Activated CD8-positive, alpha-beta memory T cell treated with anti-CD3 and anti-CD28 coated beads, Interleukin-2, amount 10 ng/mL, durations not matched to agents 7 days and 5 days (primary cell): ENCODE measurements at places on chromosomes 2 and 18.

DNA sequence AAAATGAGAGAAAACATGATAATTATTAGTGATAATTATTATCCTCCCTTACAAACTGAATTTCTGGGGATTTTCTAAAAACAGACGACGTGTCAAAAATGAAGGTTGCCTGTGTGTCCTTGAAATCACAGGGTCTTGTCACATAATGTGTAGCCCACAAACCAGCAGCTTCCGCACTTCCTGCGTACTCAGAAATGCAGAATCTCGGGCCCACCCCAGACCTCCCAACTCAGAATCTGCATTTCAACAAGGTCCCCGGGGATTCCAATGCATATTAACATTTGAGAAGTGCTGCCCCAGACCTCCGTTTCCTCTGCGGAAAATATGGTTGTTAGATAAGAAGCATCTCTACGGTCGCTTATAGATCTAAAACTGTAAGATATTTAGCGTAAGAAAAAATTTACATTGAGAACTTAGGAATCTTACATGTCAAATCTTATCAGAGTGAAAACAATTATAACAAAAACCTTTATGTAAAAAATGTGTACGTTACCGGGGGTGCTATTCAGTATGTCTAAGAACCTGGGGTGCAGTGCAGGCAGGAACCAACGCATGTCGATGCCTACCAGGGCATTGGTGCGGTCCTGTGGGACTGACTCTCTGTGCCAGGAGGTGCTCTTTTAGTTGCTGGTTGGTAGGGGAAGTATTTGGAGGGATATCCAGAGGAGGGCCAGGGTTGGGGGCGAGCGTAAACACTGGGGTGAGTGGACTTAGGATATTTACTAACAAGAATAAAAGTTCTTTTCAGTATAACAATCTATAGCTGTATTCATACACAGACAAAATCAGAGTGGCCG lies 15.2 kb downstream of the CDKL4 start:
- peak overlapping the region; percentile 74 for H3K4me3 ChIP-seq
- peaks cover 52% of the 10 kb centered on the region for H3K4me1 ChIP-seq
- H3K27ac ChIP-seq: peak overlapping the region; percentile 98
- H3K27me3 ChIP-seq: no peaks in the 10 kb centered on the region
- peak; percentile 77 for DNase-seq
- peaks cover 9% of the 10 kb centered on the region for H3K36me3 ChIP-seq

DNA sequence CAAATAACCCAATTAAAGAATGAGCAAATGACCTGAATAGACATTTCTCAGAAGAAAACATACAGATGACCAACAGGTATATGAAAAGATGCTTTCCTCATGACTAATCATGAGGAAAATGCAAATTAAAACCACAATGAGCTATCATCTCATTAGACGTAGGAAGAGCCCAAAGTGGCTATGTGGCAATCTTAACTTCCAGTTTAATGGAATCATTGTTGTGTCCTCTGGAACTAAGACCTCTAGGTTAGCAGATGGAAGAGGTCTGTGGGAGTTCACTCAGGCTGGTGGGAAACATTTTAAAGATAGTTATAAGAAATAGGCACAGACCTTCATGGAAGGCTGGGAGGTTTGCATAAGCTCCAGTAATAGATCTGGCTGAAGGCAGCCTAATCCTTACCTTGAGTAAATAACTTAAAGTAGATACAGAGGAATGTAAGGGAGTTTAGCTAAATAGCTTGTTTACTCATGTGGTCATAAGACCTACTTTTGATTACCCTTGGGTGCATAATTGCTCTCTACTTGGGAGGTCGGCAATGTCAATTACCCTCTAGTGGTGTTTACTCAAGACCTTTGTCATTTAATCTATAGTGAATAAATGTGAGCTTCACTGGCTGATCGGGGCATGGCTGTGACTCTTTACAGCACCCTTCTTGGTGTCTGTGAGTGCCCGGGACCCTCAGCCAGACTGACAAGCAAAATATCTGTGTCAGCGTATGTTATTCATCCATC lies 119.0 kb downstream of the GULP1 start:
- no peak overlapping the region for H3K4me3 ChIP-seq
- no peak for DNase-seq
- no peaks in the 10 kb centered on the region for H3K4me1 ChIP-seq
- H3K27me3 ChIP-seq: no peaks in the 10 kb centered on the region
- H3K36me3 ChIP-seq: no peaks in the 10 kb centered on the region

- no peaks in the 10 kb centered on the region for H3K27me3 ChIP-seq
- peaks cover 21% of the 10 kb centered on the region for H3K36me3 ChIP-seq
- no peak for DNase-seq
- no peaks in the 10 kb centered on the region for H3K4me1 ChIP-seq
- H3K27ac ChIP-seq: no peak overlapping the region
Measured at GRCh38 chr18:21525916-21526315, 74.6 kb downstream of the ESCO1 start.

DNA sequence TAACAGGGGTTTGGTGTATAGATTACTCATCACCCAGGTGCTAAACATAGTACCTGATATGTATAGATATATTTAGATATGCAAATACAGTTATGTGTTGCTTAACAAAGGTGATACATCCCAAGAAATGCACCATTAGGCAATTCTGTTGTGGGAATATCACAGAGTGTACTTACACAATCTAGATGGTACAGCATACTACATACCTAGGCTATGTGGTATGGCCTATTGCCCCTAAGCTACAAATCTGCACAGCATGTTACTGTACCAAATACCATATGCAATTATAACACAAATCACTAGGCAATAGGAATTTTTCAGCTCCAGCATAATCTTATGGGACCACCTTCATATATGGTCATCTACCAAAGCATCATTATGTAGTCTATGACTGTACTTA lies 43.5 kb upstream of the NPAS2 start:
- DNase-seq: no peak
- no peak overlapping the region for H3K4me3 ChIP-seq
- H3K27ac ChIP-seq: no peak overlapping the region

GRCh38 chr18:26516964-26517363 lies 31.4 kb downstream of the KCTD1 start:
- no peak for DNase-seq
- H3K36me3 ChIP-seq: no peaks in the 10 kb centered on the region
- no peaks in the 10 kb centered on the region for H3K4me1 ChIP-seq
- no peak overlapping the region for H3K27ac ChIP-seq
- no peaks in the 10 kb centered on the region for H3K27me3 ChIP-seq
- no peak overlapping the region for H3K4me3 ChIP-seq

- H3K4me1 ChIP-seq: no peaks in the 10 kb centered on the region
- H3K4me3 ChIP-seq: no peak overlapping the region
- no peaks in the 10 kb centered on the region for H3K36me3 ChIP-seq
- no peak overlapping the region for H3K27ac ChIP-seq
- H3K27me3 ChIP-seq: no peaks in the 10 kb centered on the region
Measured at GRCh38 chr2:77325395-77325794, 196.8 kb downstream of the LRRTM4 start.

- no peak overlapping the region for H3K27ac ChIP-seq
- DNase-seq: no peak
- no peak overlapping the region for H3K4me3 ChIP-seq
- H3K4me1 ChIP-seq: peaks cover 2% of the 10 kb centered on the region
- H3K36me3 ChIP-seq: peaks cover 5% of the 10 kb centered on the region
Measured at GRCh38 chr2:134372141-134372540, 118.3 kb downstream of the MGAT5 start.

- H3K27me3 ChIP-seq: peaks cover 4% of the 10 kb centered on the region
- H3K4me3 ChIP-seq: peak overlapping the region; percentile 66
- H3K36me3 ChIP-seq: no peaks in the 10 kb centered on the region
- peak; percentile 87 for DNase-seq
Measured at GRCh38 chr2:95074663-95075439, 46.8 kb downstream of the MRPS5 start.

GRCh38 chr2:42569883-42570282 lies 1.5 kb downstream of the MTA3 start:
- no peak for DNase-seq
- peaks cover 16% of the 10 kb centered on the region for H3K4me1 ChIP-seq
- peak overlapping the region; percentile 79 for H3K4me3 ChIP-seq
- peak overlapping the region; percentile 61 for H3K27ac ChIP-seq
- H3K27me3 ChIP-seq: no peaks in the 10 kb centered on the region

DNA sequence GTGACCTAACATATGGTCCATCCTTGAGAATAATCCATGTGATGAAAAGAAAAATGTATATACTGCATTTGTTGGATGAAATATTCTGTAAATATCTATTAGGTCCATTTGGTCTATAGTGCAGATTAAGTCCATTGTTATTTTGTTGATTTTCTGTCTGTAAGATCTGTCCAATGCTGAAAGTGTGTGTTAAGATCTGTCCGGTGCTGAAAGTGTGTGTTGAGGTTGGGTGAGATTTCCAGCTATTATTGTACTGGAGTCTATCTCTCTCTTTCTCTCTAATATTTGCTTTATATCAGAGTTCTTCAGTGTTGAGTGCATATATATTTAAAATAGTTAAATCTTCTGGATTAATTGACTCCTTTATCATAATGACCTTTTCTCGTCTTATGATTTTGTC lies 828.8 kb upstream of the CRIM1 start:
- H3K27ac ChIP-seq: no peak overlapping the region
- no peak overlapping the region for H3K4me3 ChIP-seq
- H3K27me3 ChIP-seq: no peaks in the 10 kb centered on the region
- no peaks in the 10 kb centered on the region for H3K4me1 ChIP-seq

- no peak for DNase-seq
- H3K27ac ChIP-seq: peak within 1 kb of the TSS; percentile 36
- no peak within 1 kb of the TSS for H3K4me3 ChIP-seq
- H3K27me3 ChIP-seq: no peaks in the 10 kb centered on the region
- peaks cover 24% of the 10 kb centered on the region for H3K4me1 ChIP-seq
- peaks cover 12% of the 10 kb centered on the region for H3K36me3 ChIP-seq
Measured at GRCh38 chr2:218260742-218261422, at the start of gene GPBAR1. GPBAR1 (plus strand) TSS chr2:218261015; CDS start chr2:218262725, 1,710 bp downstream.

GRCh38 chr2:230048010-230048671 lies 20.6 kb downstream of the SLC16A14 start:
- no peaks in the 10 kb centered on the region for H3K36me3 ChIP-seq
- H3K27ac ChIP-seq: no peak overlapping the region
- H3K27me3 ChIP-seq: no peaks in the 10 kb centered on the region
- DNase-seq: no peak
- H3K4me3 ChIP-seq: no peak overlapping the region
- no peaks in the 10 kb centered on the region for H3K4me1 ChIP-seq

GRCh38 chr18:62933261-62933887 lies 218.0 kb downstream of the PHLPP1 start:
- no peak overlapping the region for H3K27ac ChIP-seq
- H3K27me3 ChIP-seq: no peaks in the 10 kb centered on the region
- DNase-seq: no peak
- peaks cover 8% of the 10 kb centered on the region for H3K4me1 ChIP-seq
- no peak overlapping the region for H3K4me3 ChIP-seq

GRCh38 chr2:44680983-44681531 lies 260.4 kb upstream of the SIX3 start:
- no peaks in the 10 kb centered on the region for H3K36me3 ChIP-seq
- DNase-seq: no peak
- no peak overlapping the region for H3K27ac ChIP-seq
- H3K4me3 ChIP-seq: no peak overlapping the region
- no peaks in the 10 kb centered on the region for H3K27me3 ChIP-seq
- no peaks in the 10 kb centered on the region for H3K4me1 ChIP-seq

GRCh38 chr2:181613241-181613640 lies 43.7 kb downstream of the CERKL start:
- no peaks in the 10 kb centered on the region for H3K36me3 ChIP-seq
- H3K27me3 ChIP-seq: peaks cover 18% of the 10 kb centered on the region
- DNase-seq: no peak
- no peak overlapping the region for H3K4me3 ChIP-seq
- H3K27ac ChIP-seq: no peak overlapping the region

GRCh38 chr18:44654573-44654972 lies 26.1 kb upstream of the SETBP1 start:
- no peak for DNase-seq
- H3K27me3 ChIP-seq: peaks cover 34% of the 10 kb centered on the region
- no peaks in the 10 kb centered on the region for H3K36me3 ChIP-seq
- no peaks in the 10 kb centered on the region for H3K4me1 ChIP-seq
- no peak overlapping the region for H3K27ac ChIP-seq
- no peak overlapping the region for H3K4me3 ChIP-seq

DNA sequence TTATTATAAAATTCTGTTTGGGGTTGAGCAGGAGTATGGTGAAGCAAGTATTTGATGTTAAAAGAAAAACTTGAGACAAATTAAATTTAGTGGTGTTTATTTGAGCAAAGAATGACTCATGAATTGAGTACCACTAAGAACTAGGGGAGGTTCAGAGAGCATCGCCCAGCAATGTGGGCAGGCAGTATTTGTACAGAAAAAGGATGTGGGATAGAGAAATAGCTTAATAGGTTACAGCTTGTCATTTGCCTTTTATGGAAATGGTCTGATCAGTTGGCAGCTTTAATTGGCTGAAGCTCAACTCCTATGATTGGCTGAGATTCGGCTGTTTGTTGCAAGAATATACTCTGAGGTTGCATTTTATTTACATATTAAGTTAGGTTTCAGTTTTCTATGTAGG lies 68.2 kb downstream of the LRATD1 start:
- H3K36me3 ChIP-seq: no peaks in the 10 kb centered on the region
- no peaks in the 10 kb centered on the region for H3K27me3 ChIP-seq
- no peaks in the 10 kb centered on the region for H3K4me1 ChIP-seq

DNA sequence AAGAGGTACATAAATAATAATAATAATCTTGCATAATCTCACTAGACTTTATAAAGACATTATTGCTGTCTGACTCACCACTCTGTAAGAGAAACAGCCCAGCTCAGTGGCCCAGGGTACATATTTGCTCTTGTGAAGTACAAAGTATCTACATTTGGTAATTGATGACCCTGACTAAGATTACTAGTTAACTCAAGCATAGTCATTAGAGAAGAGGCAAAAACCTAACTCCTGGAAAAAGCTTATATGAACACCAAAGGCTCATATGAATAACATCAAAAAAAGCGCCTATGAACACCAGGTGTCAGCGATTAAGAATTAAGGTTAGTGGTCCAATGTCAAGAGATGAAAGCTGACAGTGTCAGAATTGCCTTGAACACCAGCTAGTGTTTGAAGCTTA lies 38.4 kb downstream of the RAD51AP2 start:
- no peaks in the 10 kb centered on the region for H3K4me1 ChIP-seq
- no peaks in the 10 kb centered on the region for H3K36me3 ChIP-seq
- no peaks in the 10 kb centered on the region for H3K27me3 ChIP-seq
- H3K27ac ChIP-seq: no peak overlapping the region
- no peak for DNase-seq

- no peak overlapping the region for H3K27ac ChIP-seq
- no peak overlapping the region for H3K4me3 ChIP-seq
- peak; percentile 59 for DNase-seq
- peaks cover 49% of the 10 kb centered on the region for H3K36me3 ChIP-seq
- H3K4me1 ChIP-seq: peaks cover 79% of the 10 kb centered on the region
- no peaks in the 10 kb centered on the region for H3K27me3 ChIP-seq
Measured at GRCh38 chr2:98487806-98488189, 43.1 kb downstream of the INPP4A start.

- no peak overlapping the region for H3K4me3 ChIP-seq
- DNase-seq: no peak
- H3K4me1 ChIP-seq: no peaks in the 10 kb centered on the region
- no peak overlapping the region for H3K27ac ChIP-seq
- H3K36me3 ChIP-seq: no peaks in the 10 kb centered on the region
Measured at GRCh38 chr2:224069172-224069571, 30.1 kb upstream of the SERPINE2 start.
